ENCODE measurements at places on chromosomes 5 and 9.

- no peak for DNase-seq
Measured at GRCh38 chr9:121604654-121605053, 46.8 kb upstream of the DAB2IP start.

DNA sequence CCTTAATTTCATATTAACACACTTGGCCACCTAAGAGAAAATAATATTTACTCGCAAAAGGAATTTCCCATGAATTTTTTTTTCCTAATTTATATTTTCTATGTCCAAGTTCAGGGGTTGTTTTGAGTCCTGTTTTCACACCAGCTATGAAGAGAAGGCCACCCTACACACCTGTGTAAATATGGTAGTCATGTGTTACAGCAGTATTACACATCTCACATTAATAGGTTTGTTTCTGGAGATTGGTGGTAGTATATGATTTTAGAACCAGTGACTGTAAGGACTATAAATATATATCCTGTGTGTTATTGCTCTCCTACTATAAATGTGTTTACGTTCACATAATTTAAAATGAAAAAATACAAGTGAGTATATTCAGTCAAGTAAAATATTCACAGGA is 147.5 kb downstream of the PAM start:
- DNase-seq: no peak

DNA sequence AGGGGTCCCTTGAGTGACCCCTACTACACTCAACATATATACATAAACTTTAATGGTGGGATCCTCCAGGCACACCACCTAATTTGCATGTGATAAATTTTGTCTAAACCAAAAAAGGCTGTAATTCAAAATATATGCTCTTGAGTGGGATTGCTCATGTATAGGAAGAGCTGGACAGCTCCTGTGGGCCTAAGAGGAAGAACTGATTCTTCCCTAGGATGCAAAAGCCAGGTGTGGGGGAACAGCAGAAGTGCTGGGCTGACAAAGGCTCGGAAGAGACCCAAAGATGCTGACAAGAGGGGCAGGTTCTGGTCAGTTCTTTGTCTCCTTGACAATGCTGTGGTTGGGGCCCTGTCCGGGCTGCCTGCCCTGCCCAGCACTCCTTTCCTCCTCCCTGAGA is 43.9 kb downstream of the PCDH1 start:
- DNase-seq: no peak

GRCh38 chr5:78522476-78523260 is 125.9 kb downstream of the LHFPL2 start:
- no peak for DNase-seq

- no peak for DNase-seq
Measured at GRCh38 chr9:672851-673250, 168.6 kb upstream of the DMRT1 start.

DNA sequence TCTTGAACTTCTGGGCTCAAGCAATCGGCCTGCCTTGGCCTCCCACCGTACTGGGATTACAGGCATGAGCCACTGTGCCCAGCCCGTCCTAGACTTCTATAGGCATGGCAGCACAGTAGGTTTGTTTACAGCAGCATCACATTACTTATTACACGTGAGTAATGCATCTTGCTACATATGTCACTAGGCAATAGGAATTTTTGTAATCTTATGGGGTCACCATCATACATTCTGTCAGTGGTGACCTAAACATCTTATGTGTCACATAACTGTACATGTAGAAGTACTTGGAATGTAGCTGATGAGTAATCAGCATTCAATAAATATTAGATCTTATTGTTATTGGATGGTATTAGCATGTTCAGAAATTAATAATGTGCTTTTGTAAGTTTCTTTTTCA is 22.9 kb upstream of the ABCA1 start:
- no peak for DNase-seq

- DNase-seq: peak; percentile 34
Measured at GRCh38 chr5:110258460-110259216, 467.8 kb downstream of the TMEM232 start.

DNA sequence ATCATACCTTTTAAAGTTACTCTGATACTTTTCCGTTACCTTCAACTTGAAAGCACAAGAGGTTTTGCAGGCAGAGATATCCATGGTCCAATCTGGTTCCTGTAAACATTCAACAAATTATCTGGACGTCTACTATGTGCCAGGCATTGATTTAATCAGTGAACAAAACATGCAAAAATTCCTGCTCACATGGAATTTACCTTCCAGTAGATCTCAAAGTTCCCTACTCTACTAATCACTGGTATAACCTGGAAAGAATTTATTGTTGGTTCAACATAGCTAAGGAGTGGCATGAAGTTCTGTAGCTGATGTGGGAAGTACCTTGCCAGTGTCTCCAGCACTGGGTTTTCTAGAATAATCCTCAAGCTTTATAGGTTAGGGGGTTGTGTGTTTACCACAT is 9.8 kb downstream of the OCLN start:
- no peak for DNase-seq

- no peak for DNase-seq
Measured at GRCh38 chr5:142838845-142839244, 68.7 kb downstream of the ARHGAP26 start.

DNA sequence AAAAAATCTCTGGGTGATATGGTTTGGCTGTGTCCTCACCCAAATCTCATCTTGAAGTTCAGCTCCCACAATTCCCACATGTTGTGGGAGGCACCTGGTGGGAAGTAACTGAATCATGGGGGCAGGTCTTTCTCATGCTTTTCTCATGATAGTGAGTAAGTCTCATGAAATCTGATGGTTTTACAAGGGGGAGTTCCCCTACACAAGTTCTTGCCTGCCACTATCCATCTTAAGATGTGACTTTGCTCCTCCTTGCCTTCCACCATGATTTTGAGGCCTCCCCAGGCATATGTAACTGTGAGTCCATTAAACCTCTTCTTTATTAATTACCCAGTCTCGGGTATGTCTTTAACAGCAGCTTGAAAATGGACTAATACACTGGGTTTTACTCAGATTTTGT is 513.9 kb downstream of the TLE4 start:
- DNase-seq: no peak

GRCh38 chr5:78985725-78986223 is 664 bp upstream of the ARSB start:
- no peak for DNase-seq

DNA sequence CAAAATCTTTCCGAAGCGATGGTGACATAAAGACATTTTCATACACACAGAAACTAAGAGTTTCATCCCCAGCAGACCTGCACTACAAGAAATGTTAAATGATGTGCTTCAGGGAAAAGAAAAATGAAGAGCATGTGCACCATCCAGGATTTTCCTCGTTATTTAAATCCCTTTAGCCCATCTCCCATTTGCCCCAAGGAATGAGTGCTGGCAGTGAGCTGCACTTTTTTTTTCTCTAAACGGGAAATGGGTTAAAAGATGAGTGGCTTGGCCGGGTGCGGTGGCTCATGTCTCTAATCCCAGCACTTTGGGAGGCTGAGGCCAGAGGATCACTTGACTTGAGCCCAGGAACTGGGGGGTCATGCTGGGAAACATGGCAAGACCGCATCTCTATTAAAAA is 6.8 kb upstream of the LRRC14B start:
- DNase-seq: no peak

DNA sequence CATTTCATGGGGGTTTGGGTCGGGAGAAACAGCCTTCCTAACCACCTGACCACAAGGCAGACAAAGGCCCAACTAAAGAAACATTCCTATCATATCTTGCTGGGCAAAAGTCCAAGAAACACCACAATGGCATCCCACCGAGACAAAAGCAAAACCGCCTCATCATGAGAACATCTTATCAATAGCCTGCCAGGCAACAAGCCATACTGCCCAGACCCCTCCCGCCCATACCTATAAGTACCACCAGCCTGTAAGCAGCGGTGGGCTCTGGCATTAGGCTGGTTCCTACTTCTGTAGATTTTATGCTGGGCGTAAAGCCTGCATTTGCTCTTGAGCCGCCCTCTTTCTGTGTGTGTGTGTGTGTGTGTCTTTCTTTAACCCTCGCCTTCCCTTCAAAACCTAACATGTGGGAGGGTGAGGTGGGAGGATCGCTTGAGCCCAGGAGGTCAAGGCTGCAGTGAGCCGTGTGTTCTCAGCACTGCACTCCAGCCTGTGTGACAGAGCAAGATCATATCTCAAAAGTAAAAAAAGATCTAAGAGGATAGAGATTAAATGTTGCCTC is 56.9 kb downstream of the PDE6A start:
- no peak for DNase-seq

- DNase-seq: no peak
Measured at GRCh38 chr5:124841829-124842712, 95.6 kb upstream of the ZNF608 start.

GRCh38 chr9:89642789-89643188 is 38.0 kb downstream of the GADD45G start:
- no peak for DNase-seq

DNA sequence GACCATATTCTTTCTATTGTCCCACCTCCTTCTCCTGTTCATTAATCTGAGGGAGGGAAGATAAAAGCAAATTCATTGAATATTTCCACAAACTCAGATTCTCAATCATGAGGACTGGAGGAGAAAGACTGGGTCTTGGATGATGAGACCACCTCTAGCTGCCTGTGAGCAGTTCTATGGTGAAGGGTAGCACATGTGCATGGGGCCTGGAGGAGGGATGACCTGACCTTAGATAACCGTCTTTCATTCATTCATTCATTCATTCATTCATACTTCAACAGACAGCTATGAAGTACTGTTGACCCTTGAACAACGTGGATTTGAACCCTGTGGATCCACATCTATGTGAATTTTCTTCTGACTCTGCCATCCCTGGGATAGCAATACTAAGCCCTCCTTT is 68.4 kb downstream of the MED10 start:
- DNase-seq: no peak

DNA sequence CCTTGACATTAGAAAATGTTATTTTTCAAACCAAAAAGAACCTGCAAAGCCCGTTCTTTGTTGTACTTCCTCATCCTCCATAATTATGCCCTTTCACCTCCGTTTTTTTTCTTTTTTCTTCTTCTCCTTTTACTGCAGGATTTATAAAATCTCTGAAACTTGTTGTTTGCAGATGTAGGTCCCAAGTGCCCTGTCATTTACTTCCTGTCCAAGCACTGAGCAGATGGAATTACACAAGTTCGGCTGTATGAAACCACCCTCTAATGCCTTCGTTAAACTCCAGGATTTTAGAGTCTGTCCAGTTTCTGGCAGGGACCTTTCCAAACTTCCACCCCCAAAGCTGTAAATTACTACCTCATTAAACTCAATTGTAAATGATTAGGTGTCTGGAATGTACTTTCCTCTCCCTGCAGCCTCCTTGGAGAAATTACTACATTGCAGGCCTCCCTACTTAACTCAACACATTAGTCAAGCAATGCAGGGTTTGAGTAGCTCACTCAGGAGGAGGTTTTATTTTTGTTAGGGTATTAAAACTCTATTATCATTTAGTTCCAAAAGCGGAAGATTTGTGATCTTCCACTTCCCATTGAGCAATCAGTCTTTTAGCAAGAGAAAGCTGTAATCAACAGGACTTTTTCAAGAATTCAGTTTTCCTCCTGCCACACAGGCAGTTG is 125.6 kb upstream of the LPAR1 start:
- DNase-seq: no peak

DNA sequence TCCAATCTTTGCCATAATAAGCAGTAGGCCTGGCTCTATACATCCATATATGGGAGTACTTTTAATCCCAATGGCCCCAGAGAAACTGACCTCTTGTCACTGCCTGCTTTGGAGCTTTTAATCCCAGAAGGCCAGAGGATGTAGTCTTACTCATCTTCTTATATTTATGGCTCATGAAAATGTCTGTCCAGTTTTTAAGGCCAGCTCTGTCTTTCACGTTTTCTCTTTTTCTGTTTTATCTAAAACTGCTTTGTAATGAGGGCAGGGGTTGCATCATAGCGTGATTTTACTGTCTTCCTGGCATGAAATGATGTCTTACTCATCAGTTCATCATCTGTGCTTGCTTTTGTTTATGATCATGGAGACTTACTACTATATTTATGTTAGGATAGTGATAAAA is 1094.9 kb downstream of the MAT2B start:
- DNase-seq: no peak

DNA sequence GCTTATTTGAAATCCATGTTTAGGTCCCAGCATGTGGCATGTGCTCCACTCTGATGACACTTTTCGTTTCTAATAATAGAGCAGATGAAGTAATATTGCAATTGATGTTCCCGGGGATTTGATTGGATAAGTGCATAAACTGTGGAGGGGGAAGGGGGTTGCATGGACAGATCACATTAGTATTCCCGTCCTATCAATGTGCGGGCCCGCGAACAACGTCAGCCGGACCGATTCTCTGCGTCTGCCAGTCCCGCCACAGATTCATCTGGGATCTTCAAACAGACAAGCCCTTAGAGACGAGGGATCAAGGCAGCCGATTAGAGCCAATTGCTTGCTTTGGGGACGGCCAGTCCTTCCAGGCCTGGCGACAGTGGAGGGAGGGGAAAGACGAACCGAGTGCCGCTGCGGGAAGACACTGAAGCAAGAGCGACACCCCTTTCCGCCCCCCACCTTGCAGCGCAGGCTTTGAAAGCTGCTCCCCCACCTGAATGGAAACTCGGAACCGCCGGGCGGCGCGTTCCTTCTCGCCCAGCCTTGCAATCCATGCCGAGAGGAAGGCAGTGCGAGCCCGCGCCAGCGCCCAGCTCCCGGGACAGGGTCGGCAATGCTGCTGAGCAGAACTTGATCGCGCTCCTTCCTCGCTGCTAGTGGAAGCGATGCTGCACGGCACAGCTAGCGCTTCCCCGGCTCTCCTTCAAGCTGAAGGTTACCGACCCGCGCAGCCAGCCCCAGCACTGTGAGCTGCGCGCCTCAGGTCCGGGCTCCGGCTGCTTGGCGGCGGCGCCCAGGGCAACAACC is at the start of gene RGS7BP:
RGS7BP (plus strand) TSS at position 247 of the 798 bp plus-strand sequence. CDS start 610 bp downstream, outside the sequence.
- DNase-seq: no peak

- no peak for DNase-seq
Measured at GRCh38 chr9:68841276-68842052, 136.4 kb downstream of the PIP5K1B start.

DNA sequence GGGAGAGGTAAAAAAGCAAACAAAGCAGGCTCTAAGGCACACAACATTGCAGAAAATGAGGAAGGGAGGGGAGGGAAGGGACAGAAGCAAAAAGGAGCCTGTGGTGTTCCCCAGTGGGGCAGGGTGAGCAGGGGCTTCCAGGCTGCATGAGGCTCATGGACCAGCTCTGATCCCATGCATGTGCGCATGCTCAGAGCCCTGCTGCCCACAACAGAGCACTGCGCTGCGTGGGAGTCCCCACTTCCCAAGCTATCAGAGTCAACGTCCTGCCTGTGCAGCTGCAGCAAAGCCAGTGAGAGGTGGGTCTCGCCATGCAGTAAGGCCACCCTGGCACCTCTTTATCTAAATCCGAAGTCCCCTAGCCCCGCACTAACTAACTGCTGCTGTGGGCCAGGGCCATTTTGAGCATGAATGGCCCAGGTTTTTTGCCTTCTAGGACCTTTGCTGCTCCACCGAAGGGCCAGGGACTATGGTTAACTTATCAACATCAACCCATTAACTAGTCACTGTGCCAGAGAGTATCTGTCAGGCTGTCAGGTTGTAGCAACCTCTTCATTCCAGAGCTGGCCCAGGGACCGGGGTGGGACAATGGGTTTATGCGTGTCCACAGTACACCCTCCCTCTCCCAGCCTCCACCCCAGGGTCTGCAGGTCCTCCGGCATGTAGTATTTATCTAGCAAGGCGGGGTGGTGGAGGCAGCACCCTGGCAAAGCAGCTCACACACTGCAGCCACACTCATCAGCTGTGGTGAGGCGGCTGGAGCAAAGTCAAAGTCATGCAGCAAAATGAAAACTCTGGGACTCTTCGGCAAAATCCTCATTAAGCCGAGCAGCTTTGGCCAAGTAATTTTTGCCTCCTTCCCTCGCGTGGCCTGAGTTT is 123.6 kb downstream of the SAXO1 start:
- DNase-seq: no peak

GRCh38 chr5:97501965-97502305 is 318.9 kb upstream of the RIOK2 start:
- no peak for DNase-seq
